ENCODE measurements at places on chromosomes 2 and 18.

GRCh38 chr18:58967751-58968254, 103.1 kb downstream of the ZNF532 start:
- no peak for DNase-seq

- DNase-seq = no peak
These were observed 71.1 kb downstream of the RNF152 start for GRCh38 chr18:61821748-61822147.

- DNase-seq = no peak
These were observed 1.5 kb downstream of the ATP6V1B1 start for GRCh38 chr2:70936979-70937811.

DNA sequence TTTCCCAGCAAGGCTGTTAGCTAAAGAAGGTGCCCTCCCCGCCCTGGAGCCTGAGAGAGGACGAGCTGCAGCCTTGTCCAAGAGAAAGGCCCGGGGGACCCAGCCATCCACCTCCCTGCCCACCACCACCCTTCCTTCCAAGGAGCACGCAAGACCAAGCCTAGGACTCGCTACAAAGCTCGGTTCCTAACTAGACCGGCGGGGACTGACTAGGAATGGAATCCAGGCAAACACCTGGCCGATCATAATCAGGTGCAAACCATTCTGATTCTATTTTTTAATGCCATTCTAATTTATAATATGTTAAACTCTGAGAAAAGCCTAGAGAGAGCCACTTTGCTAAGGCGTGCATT, 19.7 kb upstream of the TUBB6 start:
- no peak for DNase-seq

GRCh38 chr2:58532641-58533040, 291.5 kb upstream of the FANCL start:
- DNase-seq = no peak

DNA sequence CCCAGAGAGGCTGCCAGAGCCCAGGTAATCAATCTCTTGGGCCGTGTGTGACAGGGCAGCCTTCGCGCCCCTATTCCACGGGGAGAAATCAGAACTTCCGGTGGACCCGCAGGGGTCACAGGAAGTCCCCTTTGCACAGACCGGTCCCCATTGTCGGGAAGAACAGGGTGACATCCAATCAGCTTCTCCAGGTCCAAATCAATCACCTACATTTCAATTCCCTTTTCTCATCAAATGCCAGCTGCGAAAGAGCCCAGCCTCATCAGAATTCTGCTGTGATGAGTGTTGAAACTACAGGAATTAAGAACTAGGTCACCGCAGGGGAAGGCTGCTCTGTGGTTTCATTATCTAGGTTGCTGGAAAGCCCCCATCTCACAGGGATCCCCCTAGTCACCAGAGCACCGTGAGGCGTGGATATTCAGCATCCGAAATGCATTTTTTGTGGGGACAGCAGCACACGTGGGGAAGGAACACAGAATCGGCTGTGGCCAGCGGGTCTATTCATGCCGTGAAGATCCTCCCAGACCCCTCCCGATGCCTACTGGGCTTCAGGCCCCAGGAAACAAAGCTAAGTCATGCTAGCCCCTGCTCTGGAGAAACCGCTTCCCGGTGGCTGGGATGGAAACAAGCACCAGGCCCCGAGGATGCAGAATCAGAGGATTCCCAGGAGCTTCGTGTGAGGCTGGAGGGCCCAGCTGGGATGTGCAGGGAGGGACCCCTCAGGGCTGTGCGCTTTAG, 193.7 kb upstream of the ID2 start:
- DNase-seq = no peak

GRCh38 chr18:13499803-13500202, 226.6 kb downstream of the FAM210A start:
- DNase-seq = no peak

GRCh38 chr18:3972291-3972930, 482.7 kb downstream of the DLGAP1 start:
- no peak for DNase-seq

DNA sequence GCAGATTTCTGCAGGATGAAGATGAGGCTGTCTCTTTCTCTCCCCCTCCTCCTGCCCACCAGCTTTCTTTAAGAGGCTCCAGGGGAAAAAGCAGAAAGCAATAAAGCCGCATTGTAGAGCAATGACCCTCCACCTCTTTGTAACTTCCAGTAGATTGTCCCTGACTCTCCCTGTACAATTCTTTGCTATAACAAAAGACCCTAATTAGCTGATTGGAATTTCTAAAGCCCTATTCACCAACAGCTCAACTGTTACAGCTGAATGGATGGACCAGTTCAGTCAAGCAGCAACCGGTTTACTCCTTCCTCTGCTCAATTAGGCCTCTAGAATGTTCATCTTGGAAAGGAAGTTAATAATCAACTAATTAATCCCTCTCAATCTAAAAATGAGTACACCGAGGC, 301.0 kb downstream of the STK39 start:
- no peak for DNase-seq

DNA sequence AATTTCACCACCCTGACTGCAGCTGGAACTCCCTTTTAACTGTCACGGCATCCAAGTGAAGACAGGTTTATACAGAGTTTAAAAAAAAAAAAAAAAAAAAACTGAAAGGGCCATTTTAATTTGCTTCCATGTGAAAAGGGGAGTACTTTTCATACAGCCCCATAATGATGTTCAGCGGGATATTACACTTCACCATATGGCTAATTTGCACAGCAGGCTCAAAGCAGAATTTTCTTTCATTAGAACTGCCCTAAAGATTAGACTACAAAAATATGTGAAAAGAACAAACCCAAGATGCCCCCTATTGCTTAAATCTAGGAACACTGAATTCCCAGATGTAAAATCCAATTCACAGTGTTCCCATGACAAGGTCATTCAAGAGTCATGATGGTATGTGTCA, 301.8 kb downstream of the EXOC6B start:
- DNase-seq = no peak

DNA sequence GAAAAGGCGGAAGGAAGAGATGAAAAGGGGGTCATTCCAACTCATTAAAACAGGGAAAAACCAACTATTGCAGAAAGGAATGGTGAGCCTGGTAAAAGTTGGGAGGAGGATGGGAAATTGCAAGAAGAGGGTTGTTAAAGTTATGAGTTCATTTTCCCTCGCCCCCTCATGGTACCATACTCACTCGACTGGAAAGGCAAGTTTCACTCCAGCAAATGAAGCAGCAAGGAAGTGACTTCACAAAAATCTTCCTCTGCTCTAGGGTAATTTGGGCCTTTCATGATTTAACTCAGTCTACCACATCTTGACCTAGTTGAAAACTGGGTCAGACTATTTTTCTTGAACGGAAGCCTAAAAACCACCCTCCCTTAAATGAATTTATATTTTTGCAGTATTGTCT, 22.8 kb upstream of the DAW1 start:
- DNase-seq = peak; percentile 69

- DNase-seq = no peak
These were observed 77.2 kb upstream of the CD226 start for GRCh38 chr18:70024829-70025228.

DNA sequence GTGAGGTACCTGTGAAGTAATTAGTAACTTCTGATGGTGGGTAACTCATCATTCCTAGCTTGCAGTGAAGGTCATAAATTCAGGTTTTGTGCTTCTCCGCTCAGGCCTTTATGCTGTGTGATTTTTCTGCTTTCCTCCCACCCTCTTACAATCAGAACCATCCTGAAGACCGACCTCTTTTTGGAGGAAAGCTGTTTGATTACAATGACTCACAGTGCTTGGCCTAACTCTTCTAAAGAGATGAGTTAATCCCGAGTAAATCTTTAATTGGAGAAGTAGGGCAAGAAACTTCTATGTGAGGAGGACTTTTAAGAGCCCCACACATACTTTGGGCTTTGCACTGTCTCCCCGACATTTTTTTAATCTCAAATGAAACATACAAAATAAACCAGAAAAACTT, 53.1 kb downstream of the TTC27 start:
- no peak for DNase-seq

- no peak for DNase-seq
These were observed 57.8 kb upstream of the CHN1 start for GRCh38 chr2:175062787-175063585.

DNA sequence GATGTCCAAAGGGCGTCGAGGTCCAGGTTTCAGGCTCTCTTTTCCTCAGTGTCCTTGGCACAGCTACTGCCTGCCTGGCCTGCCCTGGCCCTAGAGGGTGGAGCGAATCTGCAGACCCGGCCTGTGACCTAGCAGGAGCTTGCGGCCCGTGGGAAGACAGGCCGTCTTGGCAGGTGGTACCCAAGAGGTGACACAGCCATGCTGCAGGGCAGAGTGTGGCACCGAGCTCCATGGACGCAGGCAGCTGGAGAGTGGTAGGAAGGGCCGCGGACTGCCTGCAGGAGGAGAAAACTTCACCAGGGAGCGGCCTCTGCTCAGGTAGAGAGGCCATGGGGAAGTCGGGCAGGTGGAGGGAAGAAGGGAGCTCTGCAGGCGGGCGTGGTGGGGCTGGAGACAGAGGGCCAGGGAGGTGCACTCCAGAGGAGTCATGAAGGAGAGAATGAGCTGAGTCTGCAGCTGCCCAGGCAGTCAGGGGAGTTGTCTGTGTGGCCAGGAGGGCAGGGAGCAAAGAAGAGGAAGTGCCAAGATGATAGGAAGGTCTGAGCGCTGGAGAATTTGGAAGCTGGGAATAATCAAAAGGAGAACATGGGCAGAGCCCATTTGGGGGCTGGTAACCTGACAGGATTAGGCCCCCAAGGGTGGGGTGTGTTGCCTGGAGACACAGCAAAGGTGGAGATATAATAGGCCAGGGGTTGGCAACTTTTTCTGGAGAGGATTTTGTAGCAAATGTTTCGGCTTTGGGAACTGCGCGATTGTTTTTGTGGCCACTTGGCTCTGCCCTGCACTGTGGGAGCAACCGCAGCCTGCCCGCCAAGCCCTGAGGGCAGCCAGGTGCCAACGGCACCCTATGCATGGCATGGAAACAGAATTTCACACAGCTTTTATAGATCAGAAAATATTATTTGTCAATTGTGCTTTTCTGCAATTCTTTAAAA, 154.4 kb upstream of the PXDN start:
- no peak for DNase-seq

- DNase-seq = no peak
These were observed 470.7 kb upstream of the ZEB2 start for GRCh38 chr2:144990661-144991060.

- no peak for DNase-seq
These were observed 140.5 kb downstream of the ALK start for GRCh38 chr2:29780906-29781305.

DNA sequence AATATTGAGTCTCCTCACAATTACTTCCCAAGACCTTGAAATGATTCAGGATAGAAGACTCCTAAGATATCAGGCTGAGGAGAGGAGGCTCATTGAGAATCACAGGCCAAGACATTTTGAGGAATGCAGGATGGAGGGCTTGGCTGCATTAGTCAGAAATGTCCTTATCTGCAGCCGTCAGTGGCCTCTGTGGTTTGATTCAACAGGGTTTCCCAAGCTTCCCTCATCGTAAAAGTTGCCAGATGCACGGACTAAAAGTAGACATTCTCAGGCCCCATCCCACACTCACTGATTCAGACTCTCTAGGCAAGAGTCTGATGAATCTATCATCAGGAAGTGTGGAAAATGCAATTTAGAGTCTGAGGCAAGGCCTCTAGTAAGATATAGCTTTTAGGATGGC, 34.0 kb upstream of the TMEM178A start:
- peak; percentile 85 for DNase-seq

DNA sequence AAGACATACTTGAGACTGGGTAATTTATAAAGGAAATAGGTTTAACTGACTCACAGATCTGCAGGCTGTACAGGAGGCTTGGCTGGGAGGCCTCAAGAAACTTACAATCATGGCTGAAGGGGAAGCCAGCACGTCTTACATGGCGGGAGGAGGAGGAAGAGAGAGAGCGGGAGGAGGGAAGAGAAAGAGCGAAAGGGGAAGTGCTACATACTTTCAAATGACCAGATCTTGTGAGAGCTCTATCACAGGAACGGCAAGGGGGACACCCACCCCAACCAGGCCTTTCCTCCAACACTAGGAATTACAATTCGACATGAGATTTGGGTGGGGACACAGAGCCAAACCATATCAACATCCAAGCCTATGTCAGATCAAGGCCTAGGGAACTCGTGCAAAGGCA, 24.2 kb downstream of the MYL12B start:
- no peak for DNase-seq

- DNase-seq = no peak
These were observed 128.5 kb downstream of the CALCRL start for GRCh38 chr2:187319441-187320108.

- no peak for DNase-seq
These were observed 237.0 kb upstream of the UBE2E3 start for GRCh38 chr2:180743401-180743800.

- DNase-seq = no peak
These were observed 68.3 kb upstream of the IL1R1 start for GRCh38 chr2:102074152-102074783.

GRCh38 chr2:180829261-180829660, 151.1 kb upstream of the UBE2E3 start:
- DNase-seq = no peak

- no peak for DNase-seq
These were observed 115.9 kb downstream of the DSEL start for GRCh38 chr18:67400502-67401117.

- peak; percentile 40 for DNase-seq
These were observed 189.6 kb upstream of the RMP24 start for GRCh38 chr18:35782926-35783325.

- no peak for DNase-seq
These were observed 256.6 kb upstream of the ACVR2A start for GRCh38 chr2:147588191-147588590.

DNA sequence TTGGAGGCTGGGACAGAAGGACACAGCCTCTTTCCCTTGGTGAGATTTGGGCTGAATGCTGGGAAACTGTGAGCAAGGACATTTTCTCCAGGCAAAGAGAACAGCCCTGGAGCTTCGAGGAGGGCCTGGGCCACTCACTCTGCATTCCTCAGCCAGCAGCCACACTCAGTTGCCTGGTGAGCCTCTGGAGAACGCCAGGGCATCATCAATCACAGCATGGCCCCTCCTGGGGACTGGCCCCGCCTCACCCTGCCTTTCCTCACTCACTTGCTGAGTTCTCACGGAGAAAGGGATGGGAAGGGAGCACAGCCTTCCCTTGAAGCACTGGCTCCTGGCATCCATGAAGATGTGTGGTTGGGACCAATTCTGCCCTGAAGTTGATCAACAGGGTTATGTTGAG, 55.0 kb downstream of the APOB start:
- no peak for DNase-seq

GRCh38 chr18:45890606-45891005, 65.1 kb downstream of the SIGLEC15 start:
- DNase-seq = no peak

GRCh38 chr18:13553449-13553848, 172.9 kb downstream of the FAM210A start:
- no peak for DNase-seq

GRCh38 chr2:187842978-187843847, 289.0 kb upstream of the TFPI start:
- peak; percentile 6 for DNase-seq
